Vagina (tissue), 2 donors: ENCODE measurements at places on chromosomes 16 and 17.

- H3K4me1 ChIP-seq = peaks cover 4% of the 10 kb centered on the region
- DNase-seq = no peak
- no peaks in the 10 kb centered on the region for H3K36me3 ChIP-seq
- no peaks in the 10 kb centered on the region for H3K27me3 ChIP-seq
- H3K27ac ChIP-seq = no peak overlapping the region
These were observed 243.5 kb downstream of the FOXL1 start for GRCh38 chr16:86821895-86822294.

DNA sequence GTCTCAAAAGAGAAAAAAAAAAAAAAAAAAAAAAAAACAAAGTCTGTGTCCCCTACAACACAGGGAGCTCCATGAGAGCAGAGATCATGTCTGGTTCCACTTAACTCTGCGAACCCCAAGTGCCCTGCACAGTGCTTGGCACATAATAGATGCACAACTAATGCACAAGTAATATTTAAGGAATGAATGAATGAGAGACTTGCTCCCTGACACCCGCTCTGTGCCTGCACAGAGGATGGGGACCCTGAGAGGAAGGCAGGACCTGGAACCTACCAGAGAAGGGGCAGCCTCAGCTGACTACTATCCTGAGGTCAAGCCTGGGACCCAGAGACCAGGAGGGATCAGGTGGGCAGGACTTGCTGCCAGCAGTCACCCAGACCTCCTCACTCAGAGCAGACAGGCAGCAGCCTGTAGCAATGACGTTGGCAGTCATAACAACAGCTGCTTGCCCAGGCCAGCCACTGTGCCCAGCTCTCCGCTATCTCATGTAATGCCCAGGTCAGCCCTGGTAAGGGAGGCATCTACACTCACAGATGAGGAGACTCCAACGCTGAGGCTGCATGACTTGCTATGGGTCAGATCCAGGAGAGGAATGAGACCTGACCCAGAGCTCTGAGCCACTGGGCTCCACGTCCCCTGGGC is 2.9 kb downstream of the MYO15A start:
- peaks cover 7% of the 10 kb centered on the region for H3K36me3 ChIP-seq
- no peak overlapping the region for H3K27ac ChIP-seq
- no peaks in the 10 kb centered on the region for H3K4me1 ChIP-seq
- no peaks in the 10 kb centered on the region for H3K27me3 ChIP-seq
- no peak overlapping the region for H3K4me3 ChIP-seq
- no peak for DNase-seq

DNA sequence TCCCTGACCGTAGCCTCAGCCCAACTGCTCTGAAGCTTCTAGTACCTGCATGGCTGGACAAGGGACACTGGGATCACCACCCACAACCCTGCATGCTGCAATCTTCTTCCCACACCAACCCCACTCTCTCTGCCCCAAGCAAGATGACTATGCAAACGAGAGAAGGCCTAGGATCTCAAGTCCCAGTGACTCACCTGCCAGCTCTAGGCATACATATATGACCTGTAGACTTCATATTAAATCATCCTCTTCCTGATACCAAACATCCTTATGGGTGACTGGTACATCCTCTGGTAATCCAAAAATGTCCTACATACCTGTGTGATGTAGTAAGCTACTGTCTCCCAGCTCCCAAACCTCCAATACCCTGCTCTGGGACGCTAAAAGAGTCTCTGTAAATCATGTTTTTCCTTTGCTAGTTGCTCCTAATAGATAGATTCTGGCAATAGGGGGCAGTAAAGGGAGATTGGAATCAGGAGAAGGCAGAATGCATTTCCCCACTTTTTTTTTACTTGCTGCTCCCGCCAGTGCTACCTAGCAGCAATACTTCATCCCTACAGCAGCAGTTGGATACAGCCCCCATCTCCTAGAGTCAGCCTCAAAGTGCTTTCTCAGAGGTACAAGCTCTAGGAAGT is 43.4 kb upstream of the SOX9 start:
- peak; percentile 52 for DNase-seq
- H3K36me3 ChIP-seq = no peaks in the 10 kb centered on the region
- no peak overlapping the region for H3K27ac ChIP-seq

DNA sequence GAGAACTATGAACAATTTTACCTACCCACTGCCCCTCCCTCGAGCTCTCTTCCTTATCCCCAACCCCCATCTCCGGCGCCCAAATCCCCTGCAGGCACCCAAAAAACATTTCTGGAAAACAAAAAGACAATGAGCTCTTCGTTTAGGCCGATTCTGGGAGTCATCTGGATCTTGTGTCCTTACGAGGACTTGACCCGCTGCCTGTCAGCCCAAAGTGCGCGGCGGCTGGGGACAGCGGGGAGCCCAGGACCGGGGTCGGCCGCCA is 524 bp downstream of the STRADA start:
- DNase-seq = no peak
- H3K27me3 ChIP-seq = no peaks in the 10 kb centered on the region
- H3K36me3 ChIP-seq = no peaks in the 10 kb centered on the region
- peak overlapping the region; percentile 85 for H3K4me3 ChIP-seq
- peaks cover 11% of the 10 kb centered on the region for H3K4me1 ChIP-seq

GRCh38 chr17:40560592-40561293 is 4.5 kb downstream of the CCR7 start:
- no peak for DNase-seq
- H3K36me3 ChIP-seq = no peaks in the 10 kb centered on the region
- peaks cover 47% of the 10 kb centered on the region for H3K4me1 ChIP-seq
- peak overlapping the region; percentile 88 for H3K27ac ChIP-seq

DNA sequence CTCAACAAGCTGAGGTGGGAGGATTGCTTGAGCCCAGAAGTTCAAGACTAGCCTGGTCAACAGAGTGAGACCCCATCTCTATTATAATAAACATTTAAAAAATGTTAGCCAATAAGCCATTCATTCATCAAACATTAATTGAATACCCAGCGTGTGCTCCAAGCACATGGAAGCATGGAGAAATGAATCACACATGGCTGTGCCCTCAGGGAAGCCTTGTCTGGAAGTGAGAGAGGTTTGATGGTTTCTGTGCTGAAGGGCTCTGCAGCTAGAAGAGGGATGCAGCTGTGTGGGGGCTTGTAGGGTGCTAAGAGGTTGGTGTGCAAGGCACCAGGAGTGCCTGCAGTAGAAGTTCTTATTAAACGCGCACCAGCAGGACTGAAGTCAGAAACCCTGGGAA is 11.2 kb downstream of the CYB5D2 start:
- DNase-seq = no peak
- H3K4me1 ChIP-seq = no peaks in the 10 kb centered on the region
- H3K36me3 ChIP-seq = no peaks in the 10 kb centered on the region
- H3K4me3 ChIP-seq = no peak overlapping the region
- H3K27ac ChIP-seq = no peak overlapping the region

- H3K27me3 ChIP-seq = no peaks in the 10 kb centered on the region
- no peak for DNase-seq
- no peaks in the 10 kb centered on the region for H3K36me3 ChIP-seq
- no peak overlapping the region for H3K4me3 ChIP-seq
- H3K4me1 ChIP-seq = no peaks in the 10 kb centered on the region
These were observed 463.6 kb upstream of the SOX9 start for GRCh38 chr17:71656964-71657858.

DNA sequence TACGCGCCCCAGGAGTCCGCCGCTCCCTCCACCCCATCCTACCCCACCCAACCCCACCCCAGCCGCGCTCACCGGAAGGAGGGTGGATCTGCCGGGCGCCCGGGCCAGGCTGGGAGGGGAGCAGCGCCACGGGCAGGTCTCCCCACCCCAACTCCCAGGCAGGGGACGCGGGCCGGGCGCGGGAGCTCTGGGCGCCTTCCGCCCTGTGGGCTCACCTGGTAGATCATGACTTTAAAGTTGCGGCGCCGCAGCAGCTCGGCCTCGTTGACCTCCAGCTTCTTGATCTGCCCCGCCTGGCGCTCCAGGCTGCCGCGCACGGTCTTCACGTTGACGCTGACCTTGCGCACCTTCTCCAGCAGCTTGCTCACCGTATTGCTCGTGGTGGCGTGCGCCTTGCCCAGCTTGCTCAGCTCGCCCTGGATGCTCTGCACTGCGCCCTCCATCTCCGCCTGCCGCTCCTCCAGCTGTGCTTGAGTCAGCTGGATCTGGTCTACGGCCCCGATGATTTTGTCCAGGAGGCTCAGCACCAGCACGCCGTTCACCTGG is 571 bp downstream of the CAVIN1 start:
- H3K4me3 ChIP-seq = peak overlapping the region; percentile 93
- H3K4me1 ChIP-seq = peaks cover 53% of the 10 kb centered on the region
- no peaks in the 10 kb centered on the region for H3K27me3 ChIP-seq
- H3K36me3 ChIP-seq = no peaks in the 10 kb centered on the region

GRCh38 chr17:82871056-82871775 is 31.4 kb upstream of the ZNF750 start:
- H3K27ac ChIP-seq = peak overlapping the region; percentile 39
- H3K4me3 ChIP-seq = no peak overlapping the region
- H3K27me3 ChIP-seq = no peaks in the 10 kb centered on the region
- peaks cover 45% of the 10 kb centered on the region for H3K4me1 ChIP-seq

DNA sequence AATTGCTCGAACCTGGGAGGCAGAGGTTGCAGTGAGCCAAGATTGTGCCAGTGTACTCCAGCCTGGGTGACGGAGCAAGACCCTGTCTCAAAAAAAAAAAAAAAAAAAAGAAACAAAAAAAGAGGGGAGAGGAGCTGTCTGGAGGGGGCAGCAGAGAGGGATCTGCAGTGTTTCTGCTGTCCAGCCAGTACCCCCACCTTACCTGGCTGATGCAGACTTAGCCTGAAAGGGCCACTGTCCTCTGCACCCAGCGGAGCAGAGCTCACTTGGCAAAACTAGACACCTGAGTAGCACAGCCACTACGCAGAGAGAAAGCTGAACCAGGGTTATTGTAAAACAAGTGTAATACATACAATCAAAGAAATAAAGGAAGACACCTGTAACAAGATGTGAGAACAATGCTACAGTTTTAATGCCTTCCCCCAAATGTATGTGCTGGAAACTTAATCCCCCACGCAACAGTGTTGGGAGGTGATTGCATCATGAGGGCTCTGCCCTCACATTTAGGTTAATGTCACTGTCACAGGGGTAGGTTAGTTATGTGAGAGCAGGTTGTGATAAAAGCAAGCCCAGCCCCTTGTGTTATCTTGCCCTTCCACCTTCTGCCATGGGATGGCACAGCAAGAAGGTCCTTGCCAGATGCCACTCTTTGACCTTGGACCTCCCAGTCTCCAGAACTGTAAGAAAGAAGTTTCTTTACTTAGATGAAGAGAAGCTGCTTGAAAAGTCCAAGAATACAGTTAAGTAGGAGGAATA is 211.2 kb downstream of the RPTOR start:
- H3K27me3 ChIP-seq = no peaks in the 10 kb centered on the region
- H3K4me3 ChIP-seq = no peak overlapping the region
- no peak overlapping the region for H3K27ac ChIP-seq
- peaks cover 24% of the 10 kb centered on the region for H3K4me1 ChIP-seq
- DNase-seq = no peak
- peaks cover 9% of the 10 kb centered on the region for H3K36me3 ChIP-seq

DNA sequence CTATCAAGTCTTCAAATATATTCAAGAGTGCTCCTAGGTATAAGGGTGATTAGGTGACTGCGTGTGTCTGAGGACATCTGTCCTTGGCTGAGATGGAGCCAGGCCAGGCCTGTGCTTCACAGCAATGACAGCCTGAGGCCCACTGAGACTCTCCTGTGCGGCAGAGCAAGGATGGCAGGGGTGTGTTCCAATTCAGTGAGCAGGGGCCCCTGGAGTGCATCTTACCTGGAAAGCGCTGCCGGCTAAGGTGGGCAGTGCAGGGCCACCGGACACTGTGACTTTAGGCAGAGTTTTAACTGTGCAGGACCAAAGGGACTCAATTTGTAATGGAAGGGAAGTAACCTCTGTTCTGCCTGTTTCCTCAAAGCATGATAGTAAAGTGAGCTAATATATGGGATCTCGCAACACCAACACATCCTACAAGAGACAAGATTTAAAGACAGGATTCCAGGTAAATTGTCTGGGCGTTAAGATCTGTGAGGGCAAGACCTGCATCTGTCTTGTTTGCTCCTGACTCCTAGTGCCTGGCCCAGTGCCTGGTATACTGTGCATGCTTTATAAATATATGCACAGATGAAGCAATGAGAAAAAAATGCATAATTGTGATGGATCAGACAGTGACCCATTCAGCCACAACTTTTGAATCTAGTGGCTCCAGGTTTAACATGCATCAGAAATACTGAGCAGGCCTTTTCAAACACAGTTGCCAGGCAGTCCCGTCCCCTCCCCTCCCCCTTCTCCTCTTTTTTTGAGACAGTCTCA is 86.7 kb downstream of the MRC2 start:
- no peaks in the 10 kb centered on the region for H3K27me3 ChIP-seq
- no peak overlapping the region for H3K27ac ChIP-seq
- no peaks in the 10 kb centered on the region for H3K36me3 ChIP-seq
- H3K4me1 ChIP-seq = no peaks in the 10 kb centered on the region
- H3K4me3 ChIP-seq = no peak overlapping the region

DNA sequence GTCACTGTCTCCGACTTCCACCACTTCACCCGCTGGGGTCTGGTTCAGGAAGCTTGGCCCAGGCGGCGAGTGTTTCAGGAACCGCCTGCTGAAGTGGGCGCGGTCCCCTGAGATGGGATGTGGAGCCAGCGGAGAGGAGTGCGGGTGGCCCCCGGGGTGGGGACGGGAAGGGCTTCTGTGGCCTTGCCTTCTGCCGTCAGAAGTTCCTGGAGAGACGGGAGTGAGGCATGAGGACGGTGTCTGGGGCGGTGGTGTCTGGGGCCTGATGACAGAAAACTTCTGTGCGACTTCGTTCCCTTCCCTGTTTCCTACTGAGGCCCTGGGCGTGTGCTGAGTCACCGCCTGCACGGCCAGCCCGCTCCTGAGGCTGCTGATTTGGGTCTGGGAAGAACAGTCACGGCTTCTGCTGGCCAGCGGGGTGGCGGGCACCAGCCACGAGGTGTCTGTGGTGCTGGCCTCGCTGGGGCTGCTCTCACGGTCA is 12.3 kb upstream of the NLRC3 start:
- no peaks in the 10 kb centered on the region for H3K27me3 ChIP-seq
- no peaks in the 10 kb centered on the region for H3K36me3 ChIP-seq
- H3K4me3 ChIP-seq = no peak overlapping the region
- no peak overlapping the region for H3K27ac ChIP-seq

GRCh38 chr17:15307710-15308111 is 33.7 kb downstream of the TEKT3 start:
- no peak overlapping the region for H3K4me3 ChIP-seq
- H3K4me1 ChIP-seq = peaks cover 19% of the 10 kb centered on the region
- peak overlapping the region; percentile 68 for H3K27ac ChIP-seq
- DNase-seq = no peak
- H3K27me3 ChIP-seq = no peaks in the 10 kb centered on the region
- H3K36me3 ChIP-seq = no peaks in the 10 kb centered on the region

GRCh38 chr16:66594739-66595138 is 9.8 kb upstream of the CMTM3 start:
- H3K27ac ChIP-seq = no peak overlapping the region
- DNase-seq = no peak
- H3K4me1 ChIP-seq = no peaks in the 10 kb centered on the region

DNA sequence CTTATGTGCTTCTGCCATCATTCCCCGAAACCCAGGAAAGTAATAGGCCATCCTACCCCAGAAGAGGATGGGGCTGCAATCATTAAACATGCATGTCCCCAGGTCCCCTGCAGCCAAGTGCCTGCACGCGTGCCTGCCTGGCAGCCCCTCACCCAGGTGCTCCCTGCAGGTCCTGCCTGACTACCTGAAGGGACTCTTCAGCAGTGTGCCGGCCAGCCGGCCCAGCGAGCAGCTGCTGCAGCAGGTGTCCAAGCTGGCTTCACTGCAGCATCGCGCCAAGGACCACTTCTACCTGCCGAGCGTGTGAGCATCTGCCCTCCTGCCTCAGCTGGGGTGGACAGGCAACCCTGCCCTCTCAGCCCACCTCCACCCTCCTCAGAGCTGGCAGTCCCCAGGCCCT is 16.2 kb upstream of the ALKBH5 start:
- no peak for DNase-seq
- no peak overlapping the region for H3K27ac ChIP-seq
- H3K36me3 ChIP-seq = no peaks in the 10 kb centered on the region
- no peaks in the 10 kb centered on the region for H3K4me1 ChIP-seq

- peak within 1 kb of the TSS; percentile 60 for H3K4me3 ChIP-seq
- peaks cover 34% of the 10 kb centered on the region for H3K4me1 ChIP-seq
- H3K36me3 ChIP-seq = no peaks in the 10 kb centered on the region
- peaks cover 18% of the 10 kb centered on the region for H3K27me3 ChIP-seq
These were observed at the start of gene HOXB8 for GRCh38 chr17:48615047-48615962. Gene HOXB8, minus strand, starts transcription at chr17:48615292. Its CDS starts 588 bp downstream, at chr17:48614704.
